ENCODE measurements at places on chromosomes 5 and 9. TPM values are rescaled to one million over a fixed set of nuclear protein-coding genes. Genes with fewer than 3 reads are reported as not detected.

GRCh38 chr5:116598911-116599310 is 24.3 kb upstream of the SEMA6A start:
- H3K4me1 ChIP-seq: no peaks in the 10 kb centered on the region
- H3K4me3 ChIP-seq: no peak overlapping the region
- no peak overlapping the region for H3K27ac ChIP-seq
- no peak for DNase-seq
- no peaks in the 10 kb centered on the region for H3K27me3 ChIP-seq

DNA sequence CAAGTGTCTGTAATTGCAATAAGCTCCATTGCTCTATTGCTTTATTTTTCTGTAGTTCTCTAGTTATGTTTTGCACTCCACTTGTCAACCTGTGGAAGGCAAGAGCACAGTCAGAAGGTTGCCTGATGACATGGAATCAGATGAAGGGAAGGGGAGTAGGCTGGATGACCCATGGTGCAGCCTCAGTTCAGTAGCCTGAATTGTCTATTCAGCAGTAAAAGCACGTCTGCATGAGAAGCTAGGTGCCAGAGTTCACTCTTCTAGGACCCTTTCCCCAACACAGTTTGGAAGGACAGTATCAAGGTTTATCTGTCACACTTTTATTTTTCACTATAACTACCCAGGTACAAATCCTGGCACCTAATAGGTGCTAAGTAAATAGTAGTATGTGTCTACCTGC is 39.3 kb downstream of the SLC44A1 start:
- DNase-seq: no peak
- no peaks in the 10 kb centered on the region for H3K4me1 ChIP-seq
- H3K27me3 ChIP-seq: no peaks in the 10 kb centered on the region
- H3K4me3 ChIP-seq: no peak overlapping the region

DNA sequence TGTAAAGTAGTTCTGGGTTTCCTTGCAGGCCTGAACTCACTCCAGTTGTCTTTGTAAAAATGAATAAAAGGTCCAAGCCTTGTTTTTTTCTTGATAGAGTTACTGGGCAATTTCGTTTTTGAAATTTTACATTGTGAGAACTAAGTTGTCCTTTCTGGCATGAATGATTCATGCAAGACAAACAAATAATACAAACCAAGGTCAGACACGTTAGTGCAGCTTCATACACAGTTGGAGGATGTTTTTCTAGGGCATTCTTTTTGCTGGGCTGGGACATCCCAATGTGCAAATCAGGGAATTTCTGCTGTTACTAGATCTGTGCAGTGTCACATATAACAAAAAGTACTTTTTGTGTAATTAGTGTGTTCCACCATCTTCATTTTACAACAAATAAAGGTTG is 96.0 kb downstream of the MEGF10 start:
- no peaks in the 10 kb centered on the region for H3K4me1 ChIP-seq
- H3K4me3 ChIP-seq: no peak overlapping the region
- H3K27ac ChIP-seq: no peak overlapping the region
- H3K27me3 ChIP-seq: no peaks in the 10 kb centered on the region

FUT7 gene
- not detected for total RNA-seq

DNA sequence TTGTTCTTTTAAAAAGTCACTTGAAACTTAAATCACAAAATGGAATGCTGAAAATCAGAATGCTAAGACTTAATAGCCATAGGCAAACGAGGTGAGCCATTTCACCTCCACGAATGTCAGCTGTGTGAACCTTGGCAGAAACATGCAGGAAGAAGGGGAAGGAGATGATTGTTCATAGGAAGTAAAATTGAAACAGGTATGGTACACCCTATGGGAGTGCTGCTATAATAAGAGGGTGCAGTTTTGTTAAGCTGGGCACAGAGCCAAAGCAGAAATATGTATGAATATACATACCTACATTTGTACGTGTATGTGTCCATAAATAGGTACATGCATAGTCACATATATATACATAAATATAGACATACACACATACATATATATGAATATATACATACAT is 51.0 kb upstream of the SPINK5 start:
- no peak overlapping the region for H3K4me3 ChIP-seq
- no peaks in the 10 kb centered on the region for H3K27me3 ChIP-seq
- no peak overlapping the region for H3K27ac ChIP-seq
- DNase-seq: no peak
- no peaks in the 10 kb centered on the region for H3K4me1 ChIP-seq

DNA sequence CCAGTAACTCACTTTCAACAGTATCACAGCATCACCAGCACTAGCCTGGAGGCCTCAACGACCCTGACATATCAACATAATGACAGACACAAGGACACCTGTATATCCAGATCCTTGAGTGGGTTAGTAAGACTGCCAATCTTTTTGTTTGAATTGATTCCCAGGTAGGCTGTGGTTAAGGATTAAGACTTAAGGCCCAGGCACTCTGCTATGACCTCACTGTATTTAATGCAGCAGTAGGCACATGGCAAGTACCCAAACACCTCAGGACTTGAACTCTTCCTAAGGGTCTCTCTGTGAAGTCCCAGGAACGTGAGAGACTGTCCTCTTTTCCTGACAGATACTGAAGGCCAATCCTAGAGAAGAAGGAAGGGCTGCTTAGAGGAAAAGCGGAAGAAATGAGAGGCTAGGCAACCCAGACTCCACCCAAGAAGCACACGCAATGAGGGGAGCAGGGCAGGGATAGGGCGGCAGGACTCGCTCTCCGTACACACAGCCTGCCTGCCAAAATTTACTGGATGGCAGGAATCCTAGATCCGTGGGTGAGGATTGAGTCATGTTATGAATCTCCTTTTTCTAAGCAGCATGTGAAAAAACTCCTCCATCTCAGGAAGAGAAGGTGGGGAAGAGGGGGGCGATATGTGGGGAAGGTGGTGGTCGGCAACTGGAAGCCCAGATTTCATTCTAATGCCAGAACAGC is 93.4 kb downstream of the SIL1 start:
- no peaks in the 10 kb centered on the region for H3K36me3 ChIP-seq
- no peak overlapping the region for H3K4me3 ChIP-seq
- no peak for DNase-seq
- H3K27me3 ChIP-seq: no peaks in the 10 kb centered on the region

DNA sequence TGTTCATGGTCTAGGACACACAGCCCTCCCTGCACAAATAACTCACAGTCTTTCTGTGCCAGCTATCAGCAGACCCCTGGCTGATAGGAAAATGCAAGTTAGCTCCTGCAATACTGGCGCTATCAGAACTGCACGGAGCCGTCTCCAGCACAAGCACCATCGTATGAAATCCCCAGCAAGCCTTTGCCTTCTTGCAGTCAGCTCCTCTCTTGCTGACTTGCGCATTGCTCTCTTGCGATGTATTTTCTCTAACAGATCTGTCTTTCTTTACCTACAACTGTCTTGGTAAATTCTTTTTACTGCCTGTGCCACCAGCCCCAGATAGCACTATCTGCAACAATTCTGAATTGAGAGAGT is 25.1 kb upstream of the UGCG start:
- no peaks in the 10 kb centered on the region for H3K36me3 ChIP-seq
- H3K27me3 ChIP-seq: no peaks in the 10 kb centered on the region
- H3K4me1 ChIP-seq: peaks cover 9% of the 10 kb centered on the region
- DNase-seq: no peak

Measured in A673 (cell line).